Stimulated activated CD4-positive, alpha-beta T cell treated with anti-CD3 and anti-CD28 coated beads, Interleukin-1b, Interleukin-23, amount 100 ng/mL, for 1 hour (primary cell): ENCODE measurements at places on chromosomes 12 and 14.

GRCh38 chr12:25376407-25376806 is 125.7 kb upstream of the KRAS start:
- DNase-seq = no peak

- peak; percentile 82 for DNase-seq
Measured at GRCh38 chr12:131894313-131894860, at the start of gene ULK1. ULK1 (plus strand) TSS chr12:131894622; CDS start chr12:131895002, 380 bp downstream.

DNA sequence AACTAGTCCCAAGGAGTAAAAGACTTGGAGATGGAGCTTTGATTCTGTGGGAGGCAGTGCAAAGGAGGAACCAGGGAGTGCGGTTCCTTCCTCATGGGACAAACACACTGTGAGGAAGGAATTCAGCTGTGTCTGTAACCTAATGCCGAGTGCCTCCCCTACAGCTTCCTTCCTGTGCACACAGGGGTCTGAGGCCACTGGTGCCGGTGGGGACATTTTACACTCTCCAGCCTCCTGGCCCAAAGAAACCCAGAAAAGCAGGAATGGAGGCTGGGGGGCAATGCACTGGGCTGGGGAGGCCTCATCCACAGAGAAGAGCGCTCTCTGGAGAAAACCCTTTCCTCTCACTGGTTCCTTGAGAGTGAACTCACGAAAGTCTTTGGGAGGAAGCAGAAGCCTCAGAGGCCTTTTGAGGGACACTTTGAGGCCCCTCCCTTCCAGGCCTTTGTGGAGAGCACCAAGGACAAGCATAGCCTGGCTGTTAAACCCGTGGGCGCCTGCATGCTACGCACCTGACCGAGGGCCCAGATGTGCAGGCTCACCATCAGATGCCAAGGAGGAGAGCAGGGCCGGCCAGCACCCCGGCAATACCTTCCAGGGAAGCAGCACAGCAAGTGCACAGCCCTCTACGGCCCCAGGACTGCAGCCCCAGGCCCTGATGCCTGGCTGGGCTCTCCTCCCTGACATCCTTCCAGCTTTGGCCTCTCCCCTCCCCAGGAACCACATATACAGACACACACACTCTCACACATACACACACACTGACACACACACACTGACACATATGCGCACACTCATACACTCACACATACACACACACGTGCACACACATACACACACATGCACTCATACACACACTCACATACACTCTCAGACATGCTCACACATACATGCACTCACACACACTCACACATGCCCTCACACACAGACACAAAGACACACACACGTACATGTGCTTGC is 52.0 kb downstream of the NFKBIA start:
- DNase-seq = no peak

DNA sequence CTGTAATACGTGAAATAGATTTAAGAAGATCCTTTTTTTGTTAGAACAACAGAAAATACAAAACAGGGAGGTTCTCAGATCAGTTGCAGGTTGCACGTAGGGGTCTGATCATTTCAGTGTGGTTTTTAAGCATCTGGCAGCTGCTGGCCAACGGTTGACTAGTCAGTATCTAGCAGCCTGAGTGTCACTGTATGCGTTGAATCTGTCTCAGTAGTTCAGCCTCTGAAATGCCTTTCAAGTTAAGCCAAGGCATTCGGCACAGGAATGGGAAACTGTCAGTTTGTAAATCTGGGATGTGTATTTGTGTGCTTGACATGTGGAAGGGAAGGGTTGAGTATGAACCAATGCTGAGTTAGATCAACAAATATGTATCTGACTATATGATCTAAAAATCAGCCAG is 165.9 kb downstream of the CACNA1C start:
- DNase-seq = no peak

DNA sequence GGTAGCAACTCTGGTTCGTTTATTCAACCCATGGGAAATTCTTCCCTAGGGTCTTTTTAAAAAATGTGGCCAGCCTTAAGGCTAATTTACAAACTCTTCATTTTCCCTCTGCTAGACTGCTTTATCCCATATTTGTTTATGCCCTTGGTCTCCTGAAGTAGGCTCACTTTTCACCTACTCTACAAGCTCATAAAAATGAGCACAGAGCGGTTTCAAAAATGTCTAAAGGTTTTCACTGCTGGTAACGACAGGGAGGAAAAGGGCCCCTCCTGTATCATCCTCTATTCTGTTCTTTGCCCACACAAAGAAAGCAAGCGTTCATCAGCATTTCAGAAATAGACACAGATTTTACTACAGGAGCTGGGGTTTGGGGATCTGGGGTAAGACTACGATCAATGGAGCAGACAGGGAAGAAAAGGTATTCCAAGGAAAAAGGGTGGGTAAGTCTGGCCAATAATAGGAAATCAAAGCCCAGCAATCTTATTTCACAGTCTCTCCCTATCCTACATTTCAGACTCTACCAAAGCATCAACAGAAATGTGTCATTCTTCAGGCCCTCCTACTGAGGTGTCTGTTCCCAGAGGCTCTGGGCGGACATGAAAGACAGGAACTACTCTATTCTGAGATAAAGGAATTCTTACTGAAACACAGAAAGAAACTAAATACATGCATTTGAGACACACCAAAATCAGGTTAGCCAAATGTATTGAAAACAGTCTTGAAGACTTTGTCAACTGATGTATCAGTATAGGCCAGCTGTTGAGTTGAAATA is 86.4 kb downstream of the SPPL3 start:
- DNase-seq = no peak

GRCh38 chr12:127987199-127987901 is 279.6 kb upstream of the TMEM132C start:
- no peak for DNase-seq

- no peak for DNase-seq
Measured at GRCh38 chr14:68793734-68794129, 865 bp upstream of the ZFP36L1 start.

DNA sequence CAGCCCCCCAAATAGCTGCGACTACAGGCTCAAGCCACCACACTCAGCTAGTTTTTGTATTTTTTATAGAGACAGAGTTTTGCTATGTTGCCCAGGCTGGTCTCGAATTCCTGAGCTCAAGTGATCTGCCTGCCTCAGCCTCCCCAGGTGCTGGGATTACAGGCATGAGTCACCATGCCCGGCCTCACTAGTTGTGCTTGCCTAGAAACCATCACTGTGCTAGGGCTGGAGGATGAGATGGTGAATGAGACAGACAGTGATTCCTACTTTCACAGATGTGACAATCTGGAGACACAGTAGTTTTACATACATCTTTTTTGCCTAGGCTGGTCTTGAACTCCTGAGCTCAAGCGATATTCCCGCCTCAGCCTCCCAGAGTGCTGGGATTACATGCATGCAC is 7.5 kb upstream of the MSI1 start:
- no peak for DNase-seq

DNA sequence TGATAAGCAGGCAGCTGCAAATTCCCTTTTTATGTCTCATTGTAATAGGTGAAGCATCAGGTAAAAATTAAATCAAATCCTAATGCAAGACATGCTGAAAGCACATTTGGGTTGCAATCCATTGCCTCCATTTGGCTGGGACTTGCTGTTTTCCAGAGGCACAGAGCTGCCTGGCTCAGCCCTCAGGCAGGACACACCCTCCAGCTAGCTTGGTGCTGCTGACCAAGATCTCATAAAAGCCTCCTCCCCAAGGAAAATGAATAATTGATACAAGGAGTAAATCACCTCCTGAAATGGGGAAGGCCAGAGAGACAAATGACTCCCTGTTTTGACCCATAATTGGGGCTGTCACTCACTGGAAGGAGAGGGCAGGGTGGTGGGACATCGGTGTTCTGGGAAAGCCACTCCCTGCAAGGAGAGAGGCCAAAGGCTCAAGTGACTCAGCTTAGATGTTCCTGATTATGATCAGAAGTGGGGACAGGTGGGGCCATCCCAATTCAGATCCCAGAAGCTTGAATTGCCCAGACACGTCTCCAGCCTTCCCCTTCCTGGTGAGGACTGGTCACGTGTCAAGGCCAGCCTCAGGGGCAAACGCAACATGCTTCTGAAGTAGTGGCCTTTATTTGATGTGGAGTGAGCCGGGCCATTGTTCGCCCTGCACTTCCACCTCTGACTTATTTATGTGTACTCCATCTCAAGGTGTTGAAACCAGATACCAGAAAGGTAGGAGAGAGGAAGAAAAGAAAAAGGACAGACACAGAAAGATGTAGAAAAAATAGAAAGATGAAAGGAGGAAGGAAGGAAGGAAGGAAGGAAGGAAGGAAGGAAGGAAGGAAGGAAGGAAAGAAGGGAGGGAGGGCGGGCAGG is 773.7 kb downstream of the BCL11B start:
- no peak for DNase-seq

GRCh38 chr14:105474483-105475268 is at the start of gene CRIP2:
CRIP2 (plus strand) TSS chr14:105474821; CDS start chr14:105474863, 42 bp downstream.
- no peak for DNase-seq

GRCh38 chr14:79665556-79665955 is 545.7 kb downstream of the DIO2 start:
- DNase-seq = no peak

- no peak for DNase-seq
Measured at GRCh38 chr14:23520899-23521533, 30.5 kb downstream of the ZFHX2 start.

GRCh38 chr14:30020271-30020670 is 92.6 kb upstream of the PRKD1 start:
- DNase-seq = no peak

DNA sequence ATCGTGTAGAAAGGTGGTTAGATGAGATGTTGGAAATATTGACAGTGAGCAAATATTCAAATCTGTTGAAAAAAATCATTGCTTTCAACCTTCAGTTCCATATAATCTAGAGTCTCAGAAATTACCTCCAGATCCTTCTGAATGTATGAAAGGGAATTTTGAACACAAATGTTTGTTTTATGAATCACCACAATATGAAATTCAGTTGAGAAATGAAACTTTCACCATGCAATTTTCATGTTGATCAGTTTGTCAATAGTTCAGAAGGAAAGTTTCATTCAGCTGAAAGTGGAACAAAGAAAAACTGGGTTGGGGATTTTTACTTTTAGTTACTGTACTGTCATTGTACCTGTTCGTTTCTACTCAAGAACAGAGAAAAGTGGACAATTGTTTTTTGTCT is 953.6 kb downstream of the SLC6A15 start:
- DNase-seq = no peak

GRCh38 chr12:27780612-27781408 is 774 bp upstream of the MANSC4 start:
- no peak for DNase-seq

DNA sequence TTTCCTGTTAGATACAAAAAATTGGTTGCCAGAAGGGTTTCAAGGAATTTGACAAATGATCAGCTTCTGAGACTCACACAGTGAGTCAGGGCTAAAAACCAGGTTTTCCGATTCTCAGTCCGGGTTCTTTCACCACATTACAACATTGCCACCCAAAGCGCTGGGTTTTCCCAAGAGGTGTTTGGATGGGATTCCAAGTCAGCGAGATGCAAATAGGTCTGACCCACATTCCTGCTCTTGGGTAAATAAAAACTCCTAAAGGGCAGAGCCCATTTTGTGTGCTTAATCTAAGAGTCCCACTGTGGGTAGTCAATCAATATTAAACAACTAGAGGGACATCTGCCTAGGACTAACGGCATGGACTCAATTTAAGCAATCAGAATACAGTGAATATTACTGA is 5.4 kb upstream of the RIC8B start:
- DNase-seq = no peak

GRCh38 chr12:49491823-49492222 is 47.0 kb upstream of the KCNH3 start:
- no peak for DNase-seq
